ENCODE measurements at places on chromosomes 13 and 19.

GRCh38 chr13:39401046-39401705 is 201.8 kb downstream of the LHFPL6 start:
- DNase-seq = no peak

DNA sequence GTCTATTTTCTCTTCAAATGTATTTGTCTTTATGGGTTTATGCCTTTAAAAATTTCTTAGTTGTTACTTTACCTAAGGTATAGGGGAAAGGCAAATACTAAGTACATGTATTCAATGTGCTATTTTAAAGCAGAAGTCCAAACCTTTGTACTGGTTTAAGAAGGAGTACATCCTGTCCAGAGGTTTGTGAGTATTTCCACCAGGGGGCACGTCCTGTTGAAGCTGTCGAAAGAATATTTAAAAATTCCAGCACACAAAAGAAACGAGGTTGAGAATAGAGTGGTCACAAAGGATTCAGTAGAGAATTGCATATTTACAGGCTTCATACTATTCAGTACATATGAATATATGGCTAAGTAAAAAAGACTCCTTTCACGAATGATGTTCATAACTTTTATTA is 59.8 kb downstream of the URI1 start:
- no peak for DNase-seq

DNA sequence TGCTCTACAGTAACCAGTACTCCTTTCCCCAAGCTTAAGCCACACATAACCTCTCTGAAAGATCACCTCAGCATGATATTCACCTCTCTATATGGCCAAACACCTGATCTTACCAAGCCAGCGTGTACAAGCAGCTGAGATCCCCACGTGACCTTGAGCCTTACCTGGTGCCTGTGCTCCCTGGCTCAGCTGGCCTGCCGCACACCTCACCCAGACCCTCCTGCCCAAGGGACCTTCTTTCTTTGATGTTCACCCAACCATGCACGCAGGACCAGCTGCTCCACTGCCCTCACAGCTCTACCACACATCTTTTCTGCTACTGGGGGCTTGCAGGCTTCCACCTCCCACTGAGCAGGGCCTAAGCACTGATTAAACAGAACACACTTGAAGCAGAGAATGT is 9.0 kb downstream of the DHRS12 start:
- no peak for DNase-seq

- DNase-seq = no peak
These were observed 155.2 kb upstream of the IPO5 start for GRCh38 chr13:97798171-97798821.

DNA sequence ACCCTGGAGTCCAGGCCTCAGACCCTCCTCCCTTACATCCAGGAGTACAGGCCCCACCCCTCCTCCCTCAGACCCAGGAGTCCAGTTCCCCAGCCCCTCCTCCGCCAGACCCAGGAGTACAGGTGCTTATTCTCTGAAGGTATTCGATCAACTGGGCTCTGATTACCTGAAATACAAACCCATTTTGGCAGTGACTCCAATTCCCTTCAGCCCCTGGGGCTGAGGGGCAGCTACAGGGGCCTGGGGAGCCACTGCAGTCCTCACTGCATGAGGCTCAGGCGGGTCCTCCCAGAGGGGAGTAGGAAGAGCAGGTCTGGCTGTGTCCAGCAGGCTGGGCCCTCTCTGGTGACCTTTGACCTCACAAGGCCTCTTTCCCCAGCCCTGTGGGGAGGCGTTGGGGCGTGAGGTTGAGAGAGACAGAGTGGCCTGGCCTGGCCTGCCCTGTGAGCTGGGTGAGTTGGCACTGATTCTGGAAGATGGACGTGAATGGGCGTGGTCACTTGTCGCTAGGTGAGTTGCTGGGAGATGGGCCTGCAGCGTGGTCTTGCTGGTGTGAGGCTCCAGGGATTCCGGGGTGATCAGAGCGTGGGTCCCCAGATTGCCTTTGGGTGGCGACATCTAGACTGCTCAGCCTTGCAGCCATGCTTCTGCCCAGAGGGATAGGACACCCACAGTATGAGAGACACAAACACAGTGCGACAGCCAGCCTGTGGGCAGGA is 3.1 kb downstream of the BCAT2 start:
- DNase-seq = no peak

- no peak for DNase-seq
These were observed 10.8 kb upstream of the ZNF799 start for GRCh38 chr19:12411893-12412292.

- DNase-seq = peak; percentile 65
These were observed at the start of gene UBL5 for GRCh38 chr19:9827289-9828238. TSS of gene UBL5 (plus strand) at chr19:9827918. CDS start at chr19:9828338, 420 bp downstream.

DNA sequence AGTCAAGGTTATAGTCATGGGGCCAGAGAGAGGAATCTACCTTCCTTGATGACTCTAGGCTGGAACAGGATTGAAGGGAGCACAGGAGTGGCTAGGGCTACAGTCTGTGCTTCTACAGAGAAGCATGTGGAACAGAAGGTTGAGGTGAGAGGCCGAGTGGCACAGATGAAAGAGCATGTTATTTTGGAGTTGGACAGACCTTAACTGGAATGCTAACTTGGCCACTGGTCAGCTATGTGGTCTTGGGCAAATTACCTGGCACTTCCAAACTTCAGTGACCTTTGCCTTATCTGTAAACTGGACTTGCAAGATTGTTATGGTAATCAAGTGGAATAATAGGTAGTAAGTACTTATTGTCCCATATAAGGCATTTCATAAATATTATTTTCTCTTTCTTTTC is 252.7 kb downstream of the KCNRG start:
- DNase-seq = no peak

DNA sequence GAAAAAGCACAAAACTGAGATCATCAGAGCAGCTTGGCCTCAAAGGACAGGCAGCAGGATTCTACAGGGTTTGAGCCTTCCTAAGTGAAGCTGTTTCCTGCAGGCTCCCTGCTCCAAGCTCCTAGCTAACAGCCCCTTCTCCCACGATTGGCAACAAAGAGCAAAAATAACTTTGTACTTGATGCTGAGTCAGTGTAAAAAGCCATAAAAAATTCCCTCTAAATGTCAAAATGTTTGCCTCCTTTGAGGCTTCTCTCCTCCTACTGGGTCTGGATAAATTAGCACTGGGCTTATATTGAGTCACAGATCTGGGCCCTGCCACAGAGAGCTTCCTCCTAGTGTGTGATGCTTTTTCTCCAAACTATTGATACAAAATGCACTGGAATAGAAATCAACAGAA is 153.3 kb downstream of the TNFRSF19 start:
- DNase-seq = no peak

DNA sequence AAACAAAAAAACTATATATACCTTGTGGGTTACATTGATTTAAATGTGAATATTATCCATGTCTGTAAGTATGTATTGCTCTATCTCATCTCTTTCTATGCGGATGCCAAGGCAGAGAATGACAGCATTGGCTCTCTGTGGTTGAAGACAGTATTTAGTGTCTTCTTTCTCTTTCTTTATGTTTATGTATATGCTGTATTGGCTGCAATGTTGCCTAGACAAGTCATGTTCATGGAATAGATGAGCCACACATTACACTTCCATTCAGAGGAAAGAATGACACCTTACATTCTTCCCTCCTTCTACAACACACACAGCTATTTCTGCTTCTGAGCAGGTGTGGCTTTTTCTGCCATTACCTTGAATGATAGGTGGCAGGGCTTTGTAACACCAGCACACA is 639.4 kb upstream of the MIR17HG start:
- no peak for DNase-seq

- no peak for DNase-seq
These were observed 13.2 kb downstream of the PGLS start for GRCh38 chr19:17524651-17525050.

DNA sequence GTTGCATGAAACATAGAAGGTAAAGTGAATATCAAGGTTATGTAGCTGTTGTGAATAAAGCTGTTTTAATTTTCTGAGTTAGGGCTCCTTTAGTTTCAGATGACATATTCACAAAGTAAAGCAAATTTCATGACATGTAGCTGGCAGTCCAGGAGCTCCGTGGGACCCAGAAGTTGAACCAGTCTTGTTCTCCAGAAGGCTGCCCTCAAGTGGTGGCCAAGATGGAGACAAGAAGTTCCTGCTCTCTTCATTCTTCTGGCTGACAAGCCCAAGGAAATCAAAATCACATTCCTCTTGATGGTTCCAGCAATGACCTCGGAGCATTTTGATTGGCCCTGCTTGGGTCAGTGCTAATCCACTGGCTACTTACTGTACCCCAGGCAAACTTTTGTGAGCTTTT is 128.7 kb downstream of the LIG4 start:
- no peak for DNase-seq

DNA sequence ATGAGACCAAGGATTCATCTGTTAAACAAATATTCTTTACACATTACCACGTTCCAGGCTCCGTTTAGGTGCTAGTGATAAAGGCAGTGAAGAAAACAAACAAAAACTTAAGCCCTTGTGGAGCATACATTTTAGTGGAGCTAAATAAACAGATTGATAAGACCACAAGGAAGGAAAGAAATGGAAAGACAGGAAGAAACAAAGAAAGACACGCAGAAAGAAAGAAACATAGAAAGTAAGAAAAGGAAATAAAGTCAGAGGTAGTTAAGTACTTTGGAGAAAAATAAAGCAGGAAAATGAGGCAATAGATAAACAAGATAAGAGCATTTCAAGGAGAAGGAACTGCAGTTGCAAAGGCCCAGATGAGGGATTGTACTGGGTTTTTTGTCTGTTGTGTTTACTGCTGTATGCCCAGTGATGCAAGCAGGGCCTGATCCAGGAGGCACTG is 998 bp downstream of the NFKBIB start:
- no peak for DNase-seq

DNA sequence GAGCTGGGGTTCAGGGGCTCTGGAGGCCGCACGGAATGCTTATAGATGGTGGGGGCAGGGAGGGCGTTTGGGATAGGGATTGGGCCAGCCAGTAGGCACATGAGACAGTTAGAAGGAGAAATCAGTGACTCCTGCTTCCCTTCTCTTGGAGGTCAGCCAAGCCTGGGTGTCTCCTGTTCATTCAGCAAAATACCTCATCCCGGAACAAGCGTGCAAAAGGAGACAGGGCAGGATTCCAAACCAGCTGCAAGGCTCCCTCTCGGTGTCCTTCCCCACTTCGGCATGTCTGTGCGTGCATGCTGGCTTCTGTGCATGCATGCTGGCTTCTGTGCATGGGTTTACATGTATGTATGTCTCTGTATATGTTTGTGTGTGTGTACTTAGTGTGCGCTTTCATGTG is 37.3 kb upstream of the PEPD start:
- DNase-seq = no peak

DNA sequence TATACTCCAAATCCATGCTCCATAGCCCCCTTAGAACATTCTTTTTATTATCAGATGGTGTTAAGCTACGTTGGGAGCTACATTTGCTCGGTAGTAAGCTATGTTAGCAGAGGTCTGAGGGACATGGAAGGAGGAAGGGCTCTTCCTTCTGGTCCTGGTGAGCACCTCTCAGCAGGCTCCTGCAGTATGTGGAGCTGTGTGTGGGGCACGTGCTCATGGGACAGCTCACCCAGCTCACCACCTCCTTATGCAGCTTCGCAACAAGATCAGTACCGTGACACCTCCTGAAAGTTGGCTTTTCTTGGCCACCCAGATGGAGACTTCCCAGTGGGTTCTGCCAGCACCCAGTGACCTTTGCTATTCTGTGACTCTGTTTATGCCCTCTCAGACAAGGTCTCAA is 400.5 kb upstream of the SLC10A2 start:
- DNase-seq = no peak

DNA sequence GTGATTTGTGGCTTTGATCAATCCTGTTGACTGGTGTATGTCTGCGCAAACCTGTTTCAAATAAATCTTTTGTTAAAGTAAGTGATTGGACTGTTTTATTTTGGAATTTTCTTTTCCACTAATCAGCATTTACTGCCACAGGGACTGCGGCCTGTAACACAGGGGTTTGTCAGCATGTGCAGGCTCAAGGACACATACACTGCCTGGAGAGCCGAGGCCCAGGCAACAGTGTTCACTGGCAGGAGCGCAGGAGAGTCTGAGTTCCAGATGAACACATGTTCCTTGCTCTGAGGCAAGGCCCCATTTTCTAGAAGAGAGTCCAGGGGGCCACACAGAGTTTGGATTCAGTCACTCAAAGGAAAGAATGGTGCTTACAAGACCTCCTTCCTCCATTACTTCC is 26.0 kb downstream of the SHISA2 start:
- DNase-seq = no peak

DNA sequence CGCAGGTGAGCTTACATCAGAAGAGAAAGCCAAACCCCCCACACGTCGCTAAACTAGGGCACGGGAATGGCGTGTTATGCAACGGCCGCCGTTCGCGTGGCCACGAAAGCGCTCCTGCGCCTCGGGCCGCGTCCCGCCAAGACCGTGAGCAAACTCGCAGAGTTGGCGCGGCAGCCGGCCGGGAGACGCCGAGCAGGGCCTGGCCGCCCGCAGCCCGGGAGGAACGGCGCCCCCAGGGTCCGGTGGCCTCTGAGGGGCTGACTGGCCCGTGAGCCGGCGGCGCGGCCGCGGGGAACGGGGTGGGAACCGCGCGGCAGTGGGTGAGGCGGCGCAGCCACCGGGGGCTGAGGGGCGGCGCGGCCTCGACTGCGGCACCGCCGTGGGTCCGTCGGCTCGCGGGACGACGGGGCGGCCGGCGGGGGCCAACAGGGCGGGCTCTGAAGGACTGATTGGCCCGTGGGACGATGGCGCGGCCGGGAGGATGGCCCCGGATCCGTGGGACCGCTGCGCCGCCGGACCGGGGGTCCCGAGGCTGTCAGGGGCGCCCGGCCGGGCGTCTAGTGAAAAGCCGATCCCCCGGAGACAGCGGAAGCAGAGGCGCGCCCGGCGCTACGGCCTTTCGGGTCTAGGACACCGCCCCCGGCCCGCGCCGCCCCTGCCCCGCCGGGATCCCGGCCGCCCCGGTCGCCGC is 903 bp downstream of the LATS2 start:
- no peak for DNase-seq

DNA sequence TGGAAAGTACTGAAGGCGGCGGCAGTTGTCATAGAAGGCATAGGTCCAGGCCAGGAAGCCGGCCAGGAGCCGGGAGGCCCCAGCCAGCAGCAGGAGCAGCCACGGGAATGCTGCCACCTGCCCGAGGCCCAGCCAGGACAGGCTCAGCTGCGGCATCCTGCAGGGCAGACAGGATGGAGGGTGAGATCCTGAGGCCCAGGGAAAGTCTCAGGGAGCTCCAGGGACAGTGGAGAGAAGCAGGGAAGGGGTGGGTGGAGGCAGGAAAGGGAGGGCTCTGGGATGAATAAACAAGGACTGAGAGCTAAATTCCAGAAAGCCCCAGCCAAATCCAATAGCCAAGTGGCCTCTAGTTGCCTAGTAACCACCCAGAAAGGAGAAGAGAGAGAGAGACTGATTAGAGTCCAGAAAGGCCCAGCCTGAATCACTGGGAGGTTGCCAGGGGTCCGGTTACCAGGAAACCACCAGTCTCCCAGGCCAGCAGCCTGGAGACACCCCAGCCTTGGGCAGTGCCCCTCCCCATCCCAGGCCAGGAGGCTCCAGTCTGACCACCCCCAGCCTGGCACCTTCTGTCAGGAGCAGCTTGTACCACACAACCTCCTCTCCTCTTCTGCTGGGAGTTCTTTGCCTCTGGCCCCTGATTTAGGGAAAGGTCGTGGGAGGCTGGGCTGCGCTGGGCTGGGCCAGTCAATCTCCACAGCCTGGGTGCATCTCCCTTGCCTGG is 7.5 kb upstream of the OR10H5 start:
- DNase-seq = no peak

GRCh38 chr19:17329366-17330261 is 5.0 kb downstream of the ANO8 start:
- DNase-seq = no peak

GRCh38 chr13:112132142-112132541 is 65.2 kb downstream of the SOX1 start:
- DNase-seq = peak; percentile 40
